ENCODE measurements at places on chromosomes 12 and 14.

- DNase-seq, result no peak
These were observed 31.8 kb upstream of the LRRC10 start for GRCh38 chr12:69642531-69642930.

- DNase-seq, result no peak
These were observed 40.5 kb upstream of the RTL1 start for GRCh38 chr14:100944052-100944451.

- no peak for DNase-seq
These were observed 92.3 kb downstream of the ERC1 start for GRCh38 chr12:1083151-1083888.

DNA sequence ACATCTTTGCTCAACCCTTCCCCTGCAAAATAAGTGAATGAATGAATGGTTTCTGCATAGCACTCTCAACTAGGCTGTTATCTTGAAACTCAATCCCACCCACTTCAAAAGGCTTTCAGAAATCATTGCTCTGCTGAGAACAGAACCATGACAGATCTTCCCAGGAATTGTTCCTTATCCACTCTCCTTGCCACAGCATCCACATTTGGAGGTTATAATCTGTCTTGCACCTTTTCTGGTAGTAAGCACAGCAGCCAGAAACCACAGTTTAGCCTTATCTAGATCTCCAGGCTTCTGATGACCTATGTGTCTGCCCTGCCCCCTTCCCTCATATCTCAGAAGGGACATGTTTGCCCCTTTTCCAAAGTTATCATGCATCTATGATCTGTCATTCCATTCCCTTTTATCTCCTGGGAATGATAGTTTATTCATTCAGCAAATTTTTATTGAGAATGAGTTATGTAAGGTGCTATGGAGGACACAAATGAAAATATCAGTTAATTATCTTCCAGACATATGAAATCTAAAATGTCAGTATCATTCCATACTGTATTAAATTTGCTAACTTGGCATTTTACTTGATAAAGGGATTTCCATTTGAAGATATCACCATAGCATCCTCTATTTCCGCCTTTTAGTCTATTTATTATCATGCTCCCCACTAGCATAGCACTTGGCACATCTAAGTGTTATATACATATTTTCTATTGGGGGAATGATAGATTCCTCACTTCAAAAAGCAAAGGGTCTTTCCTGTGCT is 21.4 kb downstream of the LGR5 start:
- DNase-seq, result no peak

DNA sequence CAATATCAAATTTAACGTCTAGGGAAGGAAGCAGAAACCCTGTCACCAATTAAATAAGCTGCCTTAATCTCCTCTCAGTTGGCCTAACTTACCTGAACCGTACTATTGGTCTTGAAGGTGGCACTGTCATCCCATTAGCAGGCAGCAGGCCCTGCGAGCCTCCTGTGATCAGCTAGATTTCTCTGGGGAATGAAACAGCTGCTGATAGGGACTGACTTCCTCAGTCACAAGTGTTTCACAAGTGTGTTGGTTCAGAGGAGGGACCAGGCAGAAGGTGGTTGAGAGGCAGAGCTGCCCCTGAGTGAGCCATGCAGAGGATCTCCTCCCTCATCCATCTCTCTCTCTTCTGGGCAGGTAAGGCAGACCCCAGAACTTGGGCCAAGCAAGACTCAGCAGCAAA is 166.8 kb downstream of the DAD1 start:
- no peak for DNase-seq

DNA sequence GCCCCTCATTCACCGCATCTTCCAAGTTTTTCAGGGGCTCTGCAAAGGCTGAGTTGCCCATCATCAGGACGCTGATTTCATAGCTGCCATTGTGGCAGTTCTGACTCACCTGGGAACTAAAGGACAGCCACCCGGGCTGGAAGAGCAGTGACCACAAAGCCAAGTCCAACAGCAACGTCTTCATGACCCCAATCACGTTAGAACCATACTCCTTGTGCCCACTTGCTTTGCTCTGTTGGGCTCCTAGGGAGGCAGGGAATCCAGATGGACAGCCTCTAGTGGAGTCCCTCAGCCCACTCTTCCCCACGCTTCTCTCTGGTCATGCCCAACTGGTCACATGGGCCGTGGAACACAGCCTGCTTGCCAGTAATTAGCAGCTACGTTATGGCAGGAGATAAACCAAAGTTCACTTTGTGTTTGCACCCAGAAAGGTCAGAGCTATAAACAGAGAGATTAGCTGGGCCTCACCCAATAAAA is at the start of gene GUCY2C:
GUCY2C (minus strand) TSS at position 335 of the 477 bp plus-strand sequence; CDS start at position 184, 151 bp downstream.
- no peak for DNase-seq

GRCh38 chr12:58922849-58923248 is 2.5 kb upstream of the LRIG3 start:
- DNase-seq, result no peak

DNA sequence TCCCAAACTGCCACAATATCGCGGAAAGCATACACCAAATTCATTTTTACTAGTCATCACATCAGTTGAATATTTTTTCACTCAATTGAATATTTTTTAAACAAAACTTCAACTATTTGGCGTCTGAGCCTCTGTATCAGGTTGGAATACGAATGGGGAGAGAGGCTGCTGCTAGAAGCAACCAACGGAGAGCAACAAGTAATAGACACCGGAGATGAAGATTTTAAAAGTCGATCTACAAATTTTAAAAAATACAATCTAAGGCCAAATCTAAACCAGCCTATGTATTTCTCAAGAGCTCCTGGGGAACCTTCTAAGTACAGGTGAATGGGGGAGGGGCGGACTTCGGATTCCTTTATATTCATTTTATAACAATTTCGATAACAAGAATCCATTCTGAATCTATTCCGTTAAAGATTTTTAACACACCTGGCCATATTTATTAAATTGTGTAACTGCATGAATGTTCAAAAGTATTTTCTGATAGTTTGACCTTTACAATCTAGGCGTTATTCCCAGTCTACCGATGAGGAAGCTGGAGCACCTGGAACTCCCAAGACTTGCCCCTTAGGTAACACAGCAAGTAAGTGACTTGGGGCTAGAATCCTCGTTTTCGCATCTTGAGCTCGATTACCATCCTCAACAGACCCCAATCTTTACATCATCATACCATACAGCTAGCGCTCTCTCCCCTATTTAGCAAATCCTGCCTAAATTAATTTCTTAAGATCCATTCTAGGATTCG is 1.2 kb downstream of the GNPNAT1 start:
- peak; percentile 3 for DNase-seq

- no peak for DNase-seq
These were observed 61.7 kb upstream of the FBRSL1 start for GRCh38 chr12:132427999-132428935.

DNA sequence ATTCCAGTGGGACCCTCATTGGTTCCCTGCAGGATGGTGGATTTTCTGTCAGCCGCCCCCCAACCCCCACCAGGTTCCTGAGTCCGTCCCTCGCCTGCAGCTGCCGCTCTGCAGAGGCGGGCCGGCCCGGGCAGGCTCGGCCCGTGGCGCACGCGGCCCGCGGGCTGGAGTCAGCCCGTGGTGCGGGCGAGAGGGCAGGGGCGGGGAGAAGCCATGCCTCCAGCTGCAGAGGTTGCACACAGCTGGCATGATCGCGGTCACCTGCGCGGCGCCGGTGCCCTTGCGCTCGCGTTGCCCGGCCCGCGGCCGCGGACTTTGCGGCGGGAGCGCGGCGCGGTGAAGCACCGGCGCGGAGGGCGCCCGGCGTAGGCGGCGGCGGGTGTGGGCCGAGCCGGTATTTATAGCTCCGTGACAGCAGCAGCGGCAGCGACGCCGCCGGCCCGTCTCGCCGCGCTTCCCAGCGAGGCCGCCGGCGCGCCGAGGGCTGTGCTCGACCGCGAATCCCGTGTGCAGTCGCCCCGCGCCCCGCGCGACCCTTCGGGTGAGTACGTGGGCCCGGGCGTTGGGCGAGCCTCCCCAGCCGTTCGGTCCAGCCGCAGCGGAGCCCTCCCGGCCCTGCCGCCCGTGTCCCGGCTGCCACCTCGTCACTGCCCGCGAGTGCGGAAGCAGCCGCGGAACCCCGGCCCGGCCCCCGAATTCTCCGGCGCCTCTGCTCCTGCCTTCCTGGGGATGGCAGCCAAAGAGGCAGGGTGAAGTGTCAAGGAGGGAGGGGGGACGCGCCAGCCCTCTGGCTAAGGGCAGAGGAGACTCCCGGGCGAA is at the start of gene TMEM117:
TMEM117 (plus strand) TSS at position 426 of the 819 bp plus-strand sequence.
- peak; percentile 80 for DNase-seq

- no peak for DNase-seq
These were observed 179.6 kb downstream of the SLC35F4 start for GRCh38 chr14:57686304-57686703.

DNA sequence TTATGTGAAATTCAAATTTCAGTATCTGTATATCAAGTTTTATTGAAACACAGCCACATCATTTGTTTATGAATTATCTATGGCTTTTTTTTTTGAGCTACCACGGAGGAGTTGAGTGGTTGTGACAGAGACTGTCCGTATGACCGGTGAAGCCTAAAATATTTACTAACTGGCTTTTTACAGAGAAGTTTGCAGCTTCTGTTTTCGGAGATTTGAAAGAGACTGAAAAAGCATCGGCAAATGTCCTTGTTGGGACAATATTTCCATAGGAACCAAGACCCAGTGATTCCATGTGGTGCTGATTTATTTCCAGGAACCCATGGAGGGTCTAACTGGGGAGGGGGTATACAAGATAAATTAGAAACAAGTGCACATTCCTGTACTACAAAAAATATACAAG is 56.2 kb downstream of the RGS6 start:
- DNase-seq, result no peak

GRCh38 chr14:56300495-56300894 is 182.3 kb downstream of the PELI2 start:
- no peak for DNase-seq

DNA sequence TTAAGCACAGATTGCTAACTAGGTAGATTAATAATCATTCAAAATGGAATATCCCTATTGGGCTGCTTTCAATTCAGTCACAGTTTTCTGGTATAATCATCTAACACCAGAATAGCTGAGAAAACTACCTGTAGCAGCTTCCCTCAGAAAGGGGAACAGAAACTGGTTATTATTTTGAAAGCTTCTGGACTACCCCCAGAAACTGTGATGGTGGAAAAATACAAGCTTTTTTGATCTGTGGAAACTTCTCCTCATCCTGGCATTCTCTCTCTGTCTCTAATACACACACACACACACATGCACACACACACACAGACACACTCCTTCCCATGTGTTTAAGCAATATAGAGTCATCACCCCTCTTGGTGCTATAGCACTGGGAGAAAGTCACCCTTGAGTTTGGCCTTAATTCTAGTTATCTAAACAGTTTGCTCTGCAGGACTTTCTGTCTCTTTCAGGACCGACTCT is 251.5 kb upstream of the LMO3 start:
- DNase-seq, result no peak

- DNase-seq, result no peak
These were observed 98.0 kb downstream of the MYRFL start for GRCh38 chr12:69922999-69923398.

GRCh38 chr12:100857418-100857817 is 62.8 kb downstream of the ANO4 start:
- DNase-seq, result no peak

GRCh38 chr14:24255931-24256711 is 6.9 kb downstream of the TGM1 start:
- DNase-seq, result no peak

DNA sequence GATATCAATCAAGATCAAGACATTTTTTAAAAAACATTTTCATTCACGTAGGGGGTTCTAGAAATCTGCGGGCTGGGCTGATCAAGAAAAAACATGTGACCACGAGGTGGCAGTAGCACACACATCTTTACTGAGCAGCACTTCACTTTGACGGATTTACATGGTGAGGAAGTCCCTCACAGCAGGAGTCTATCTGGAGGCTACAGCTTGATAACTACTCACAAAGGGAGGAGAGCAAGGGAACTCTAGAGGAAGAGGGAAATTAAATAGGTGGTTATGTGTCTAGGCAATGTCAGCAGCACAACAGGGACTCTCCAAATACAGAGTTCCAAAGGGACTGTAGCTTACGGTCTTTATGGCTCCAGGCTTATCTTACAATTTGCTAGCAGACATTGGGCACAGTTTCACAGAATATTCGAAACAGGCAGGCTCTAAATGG is 248.1 kb downstream of the DPY19L2 start:
- peak; percentile 79 for DNase-seq

- DNase-seq, result no peak
These were observed 377.1 kb upstream of the RGS6 start for GRCh38 chr14:71554959-71555612.

DNA sequence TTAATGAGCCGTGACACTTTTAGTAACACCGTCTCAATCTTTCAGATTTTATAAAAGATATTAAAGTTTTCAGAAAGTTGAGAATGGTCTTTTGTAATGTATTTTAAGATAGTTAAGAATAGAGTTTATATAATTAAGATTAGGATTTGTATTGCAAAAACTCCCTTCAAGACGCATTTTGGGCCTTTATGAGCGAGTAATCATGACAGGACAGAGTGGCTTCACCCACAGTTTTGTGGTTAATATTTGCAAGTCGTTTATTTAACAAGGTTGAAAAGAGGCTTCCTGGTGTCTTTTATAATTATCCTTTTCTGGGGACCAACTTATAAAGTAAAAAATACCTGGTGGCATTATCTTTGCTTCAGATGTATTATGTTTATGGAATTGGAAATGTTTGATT is 44.0 kb downstream of the TRAF3 start:
- no peak for DNase-seq

GRCh38 chr12:2231956-2232355 is 179.2 kb downstream of the CACNA1C start:
- no peak for DNase-seq

DNA sequence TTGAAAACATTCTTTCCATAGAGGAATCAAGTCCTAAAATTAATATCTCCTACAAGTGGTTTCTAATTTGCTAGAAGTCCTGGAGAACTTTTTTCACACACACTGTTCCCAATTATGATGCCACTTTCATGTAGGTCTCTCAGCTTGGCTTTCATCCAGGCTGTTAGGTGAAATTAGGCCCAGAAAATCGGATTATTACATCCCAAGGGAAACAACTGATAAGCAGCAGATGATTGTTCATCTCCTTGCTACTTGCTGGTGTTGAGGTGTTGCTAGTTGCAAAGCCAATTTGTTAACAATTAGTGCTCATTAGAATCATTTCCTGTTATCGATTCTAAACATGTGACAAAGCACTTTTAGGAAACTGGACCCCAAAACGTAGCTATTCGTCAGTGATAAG is 248.0 kb downstream of the PDZRN4 start:
- no peak for DNase-seq

- DNase-seq, result no peak
These were observed 13.7 kb downstream of the DPF3 start for GRCh38 chr14:72880164-72880563.

GRCh38 chr14:68081489-68081888 is 261.9 kb downstream of the RAD51B start:
- no peak for DNase-seq

GRCh38 chr12:126582231-126582630 is 1517.0 kb downstream of the AACS start:
- DNase-seq, result no peak

- no peak for DNase-seq
These were observed 305.5 kb downstream of the AEBP2 start for GRCh38 chr12:19744705-19745218.
